ENCODE measurements at places on chromosomes 1 and 21.

- DNase-seq: peak; percentile 71
Observed at GRCh38 chr1:167533851-167534300, 15.5 kb upstream of the CD247 start.

- no peak for DNase-seq
Observed at GRCh38 chr1:240465531-240465940, 146.4 kb downstream of the GREM2 start.

GRCh38 chr1:244113532-244114320 lies 62.6 kb downstream of the ZBTB18 start:
- DNase-seq: no peak

- no peak for DNase-seq
Observed at GRCh38 chr1:240611228-240611618, 732 bp downstream of the GREM2 start.

GRCh38 chr1:202805886-202806844 lies 2.1 kb downstream of the KDM5B start:
- DNase-seq: peak; percentile 46

- no peak for DNase-seq
Observed at GRCh38 chr1:203227371-203228083, 1.9 kb downstream of the CHIT1 start.

DNA sequence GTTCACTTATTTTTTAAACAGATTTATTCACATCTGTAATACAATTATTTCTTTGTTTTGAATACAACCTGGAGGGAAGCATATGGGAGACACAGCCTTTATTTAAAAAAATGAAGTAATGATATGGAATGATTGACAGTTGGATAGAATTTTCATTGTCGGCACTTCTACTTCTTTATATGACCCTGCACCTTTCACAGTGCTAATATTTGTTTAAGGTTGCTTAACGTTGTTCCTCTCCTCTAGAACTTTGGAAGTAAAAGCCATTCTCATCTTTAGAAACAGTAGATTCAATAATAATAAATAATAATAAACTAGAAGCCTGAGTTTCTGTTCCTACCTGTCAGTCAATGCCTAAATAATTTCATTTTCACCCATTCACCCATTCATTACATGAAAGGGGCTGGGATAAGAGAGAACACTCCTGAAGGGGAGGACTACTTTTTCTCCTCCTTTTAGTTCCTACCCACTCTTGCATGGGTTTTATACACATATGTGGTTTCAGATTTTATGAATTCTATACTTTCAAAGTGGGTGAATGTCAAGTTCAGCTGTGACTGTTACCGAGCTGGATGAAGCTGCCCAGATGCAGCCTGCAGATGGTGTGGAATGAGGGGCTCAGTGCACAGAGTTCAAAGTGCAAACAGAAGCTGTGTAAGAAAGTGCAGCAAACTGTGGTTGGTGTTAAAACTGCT lies 9.4 kb downstream of the RUNX1 start:
- DNase-seq: no peak

DNA sequence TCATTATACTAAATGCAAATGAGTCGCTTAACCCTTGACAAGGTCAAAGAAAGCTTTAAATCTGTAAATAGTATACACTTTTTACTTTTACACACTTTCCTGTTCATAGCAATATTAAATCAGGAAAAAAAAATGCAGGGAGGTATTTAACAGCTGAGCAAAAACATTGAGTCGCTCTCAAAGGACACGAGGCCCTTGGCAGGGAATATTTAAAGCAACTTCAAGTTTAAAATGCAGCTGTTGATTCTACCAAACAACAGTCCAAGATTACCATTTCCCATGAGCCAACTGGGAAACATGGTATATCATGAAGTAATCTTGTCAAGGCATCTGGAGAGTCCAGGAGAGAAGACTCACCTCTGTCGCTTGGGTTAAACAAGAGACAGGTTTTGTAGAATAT lies 62.7 kb downstream of the CAPN2 start:
- no peak for DNase-seq

DNA sequence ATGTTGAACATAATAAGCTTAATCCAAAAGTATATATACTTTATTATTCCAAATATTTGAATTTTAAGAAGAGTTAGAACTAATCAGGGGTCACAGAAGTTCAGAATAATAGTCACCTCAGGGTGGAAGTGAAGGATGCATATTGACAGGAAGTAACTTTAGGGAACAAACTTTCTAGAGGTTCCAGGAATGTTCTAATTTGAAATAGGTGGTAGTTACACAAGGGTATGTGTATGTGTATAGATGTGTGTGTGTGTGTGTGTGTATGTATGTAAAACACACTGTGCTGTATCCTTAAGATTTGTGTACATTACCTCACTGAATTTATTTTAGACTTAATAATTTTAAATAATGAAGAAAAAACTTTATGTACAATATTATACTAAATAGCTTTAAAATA lies 110.4 kb downstream of the ACBD6 start:
- DNase-seq: no peak

DNA sequence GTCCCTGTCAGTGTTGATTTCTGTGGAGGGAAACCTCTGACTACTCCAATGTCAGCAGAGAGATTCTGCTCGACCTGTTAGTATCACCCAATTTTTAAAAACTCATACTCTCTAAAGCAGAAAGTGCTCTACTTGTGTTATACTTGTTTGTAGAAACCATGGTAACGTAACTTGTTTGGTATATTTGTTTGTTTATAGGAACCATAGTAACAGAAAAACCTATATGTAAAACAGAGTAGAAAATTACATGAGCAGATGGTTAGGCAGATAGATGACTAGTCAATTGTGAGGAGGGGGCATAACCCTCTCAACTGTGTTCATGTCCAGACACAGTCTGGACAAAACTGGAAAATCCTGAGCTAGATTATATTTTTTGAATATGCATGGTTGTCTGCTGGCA lies 6.7 kb downstream of the TRIM45 start:
- DNase-seq: no peak

GRCh38 chr1:233641029-233641428 lies 27.1 kb downstream of the KCNK1 start:
- no peak for DNase-seq

- no peak for DNase-seq
Observed at GRCh38 chr1:87426463-87427249, 98.0 kb downstream of the LMO4 start.

GRCh38 chr1:9652379-9653209 lies 1.1 kb downstream of the PIK3CD start:
- DNase-seq: peak; percentile 71

GRCh38 chr21:9837946-9838737 lies 683.2 kb upstream of the TPTE start:
- DNase-seq: peak; percentile 12

- no peak for DNase-seq
Observed at GRCh38 chr1:109789551-109790180, 25.9 kb upstream of the EPS8L3 start.

DNA sequence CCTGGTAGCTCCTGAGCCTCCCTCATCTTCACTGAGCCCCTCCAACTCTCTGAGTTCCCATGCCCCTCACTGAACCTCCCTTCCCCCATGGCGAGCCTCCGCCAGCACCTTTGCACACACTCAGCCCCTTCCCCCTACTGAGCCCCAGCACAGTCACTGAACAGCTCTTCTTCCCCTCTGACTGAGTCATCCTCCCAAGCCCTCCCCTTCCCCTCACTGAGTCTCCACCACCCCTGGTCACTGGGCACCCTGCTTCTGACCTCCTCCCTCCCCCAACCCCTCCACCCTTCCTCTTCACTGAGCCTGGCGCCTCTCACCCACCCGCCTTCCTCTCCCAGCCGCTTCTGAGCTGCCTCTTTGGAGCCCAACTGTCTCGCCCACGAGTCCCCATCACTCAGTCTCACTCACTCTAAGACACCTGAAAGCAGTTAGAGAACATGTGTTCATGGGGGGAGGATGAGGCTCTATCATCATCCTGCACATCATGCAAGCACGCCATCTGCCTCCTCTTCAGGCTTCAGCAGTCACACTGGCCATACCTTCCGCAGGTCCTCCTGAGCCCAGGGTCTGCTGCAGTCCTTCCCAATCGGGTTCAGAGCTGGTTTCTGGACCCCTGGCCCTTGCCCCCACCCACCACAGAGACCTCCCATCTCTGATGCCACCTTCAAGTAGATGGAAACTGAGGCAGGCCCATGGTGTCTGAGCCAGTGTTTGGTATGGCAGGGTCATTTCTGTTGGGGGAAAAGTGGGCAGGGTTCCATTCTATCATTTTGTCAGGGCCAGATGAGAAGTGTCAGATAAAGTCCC lies 2.0 kb upstream of the TRNP1 start:
- DNase-seq: peak; percentile 61

GRCh38 chr1:223653015-223653414 lies 12.5 kb downstream of the CAPN8 start:
- no peak for DNase-seq

DNA sequence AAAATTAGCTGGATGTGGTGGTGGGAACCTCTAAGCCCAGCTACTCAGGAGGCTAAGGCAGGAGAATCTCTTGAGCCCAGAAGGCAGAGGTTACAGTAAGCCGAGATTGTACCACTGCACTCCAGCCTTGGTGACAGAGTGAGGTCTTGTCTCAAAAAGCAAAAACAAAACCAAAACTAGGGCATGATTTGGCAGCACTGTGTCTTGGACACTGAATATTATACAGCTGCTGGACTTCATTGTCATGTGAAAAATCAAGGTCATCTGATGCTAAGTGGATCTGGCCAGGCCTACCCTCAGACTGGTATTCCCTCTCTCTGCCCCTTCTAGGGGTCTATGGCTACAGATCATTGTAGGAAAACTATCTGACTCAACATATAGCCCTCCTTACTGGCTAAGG lies 55.2 kb upstream of the MRPS6 start:
- DNase-seq: no peak

DNA sequence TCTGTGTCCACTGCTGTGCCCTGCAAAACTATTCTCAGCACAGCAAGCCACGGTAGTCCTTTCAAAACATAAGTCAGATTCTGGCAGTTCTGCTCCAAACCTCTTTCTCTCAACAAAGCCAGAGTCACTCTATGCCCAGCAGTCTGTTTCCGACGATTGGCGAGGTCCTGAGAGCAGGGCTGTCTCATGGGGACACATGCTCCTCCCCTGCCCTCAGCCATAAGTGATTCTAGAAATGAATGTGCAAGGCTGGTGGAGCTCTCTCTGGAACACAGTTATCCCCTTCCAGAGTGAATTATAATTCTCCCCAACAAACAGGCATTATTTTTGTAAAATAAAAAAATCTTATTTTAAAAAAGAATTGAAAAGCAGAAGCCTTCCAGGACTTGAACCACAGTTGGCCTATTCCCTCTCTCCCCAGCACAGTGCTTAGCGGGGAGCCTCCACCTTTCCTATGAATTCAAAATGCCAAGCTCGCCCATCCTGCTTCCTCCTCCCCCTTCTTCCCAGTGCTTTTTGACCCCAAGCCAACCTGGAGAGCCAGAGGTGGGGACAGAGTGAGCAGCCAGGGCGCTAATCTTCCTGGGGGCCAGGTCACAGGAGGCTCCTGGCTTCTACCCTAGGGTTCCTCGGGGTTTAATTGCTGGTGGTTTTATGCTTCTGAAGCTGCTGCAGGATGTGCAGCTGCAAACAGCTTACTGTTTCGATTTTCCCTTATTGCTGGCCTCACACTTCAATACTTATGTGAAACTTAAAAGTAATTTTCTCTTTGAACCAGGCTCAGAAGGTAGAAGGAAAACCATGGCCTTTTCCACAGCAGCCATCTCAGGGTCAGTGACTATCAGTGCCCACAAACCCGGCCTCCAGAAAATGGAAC lies 41.1 kb downstream of the KCNJ6 start:
- DNase-seq: no peak

GRCh38 chr1:192592981-192593708 lies 17.6 kb downstream of the RGS1 start:
- DNase-seq: no peak

DNA sequence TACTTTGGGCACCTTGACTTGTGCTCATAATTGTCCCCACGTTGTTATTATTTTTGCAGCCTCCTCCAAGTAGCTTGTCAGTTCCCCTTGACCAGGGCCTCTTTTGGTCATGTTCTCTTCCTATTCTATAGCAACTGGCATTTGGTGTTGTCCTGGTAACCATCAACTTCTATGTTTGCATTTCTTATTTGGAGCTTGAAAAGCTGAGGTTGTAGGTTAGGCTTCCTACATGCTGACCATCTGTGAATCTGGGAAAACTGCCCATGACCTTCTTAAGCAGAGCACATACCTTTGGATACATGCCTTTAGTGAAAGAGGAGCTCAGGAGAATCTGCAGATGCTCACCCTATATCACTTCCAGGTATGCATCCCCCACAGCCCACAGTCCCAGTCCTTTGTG lies 160.8 kb downstream of the HHAT start:
- DNase-seq: no peak

GRCh38 chr1:109193653-109194590 lies 19.8 kb upstream of the SARS1 start:
- DNase-seq: peak; percentile 76

Measured in GM13977 (cell line).